GM19239 (cell line): ENCODE measurements at places on chromosomes 16 and 17.

GRCh38 chr17:33689725-33690124 lies 396.6 kb upstream of the ASIC2 start:
- DNase-seq = no peak

DNA sequence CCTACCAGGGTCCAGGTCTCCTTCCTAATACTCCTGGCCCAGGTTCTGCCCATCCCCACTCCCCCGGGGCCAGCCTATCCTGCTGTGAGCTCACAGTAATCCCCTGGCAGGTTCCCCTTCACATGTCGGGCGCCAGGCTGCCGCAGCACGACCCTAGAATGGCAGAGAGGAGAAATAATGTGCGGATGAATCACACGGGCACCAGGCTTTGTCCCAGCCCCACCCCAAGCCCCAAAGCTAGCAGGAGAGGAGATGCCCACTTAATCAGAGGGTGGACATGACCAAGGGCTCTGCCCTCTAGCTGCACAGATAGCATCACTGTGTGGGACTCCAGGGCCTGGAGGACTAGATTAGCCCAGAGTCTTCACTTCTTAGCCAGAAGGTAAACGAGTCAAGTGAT lies 39.5 kb downstream of the ST3GAL2 start:
- DNase-seq = no peak

- no peak for DNase-seq
Measured at GRCh38 chr17:35713069-35713728, 18.2 kb upstream of the RASL10B start.

DNA sequence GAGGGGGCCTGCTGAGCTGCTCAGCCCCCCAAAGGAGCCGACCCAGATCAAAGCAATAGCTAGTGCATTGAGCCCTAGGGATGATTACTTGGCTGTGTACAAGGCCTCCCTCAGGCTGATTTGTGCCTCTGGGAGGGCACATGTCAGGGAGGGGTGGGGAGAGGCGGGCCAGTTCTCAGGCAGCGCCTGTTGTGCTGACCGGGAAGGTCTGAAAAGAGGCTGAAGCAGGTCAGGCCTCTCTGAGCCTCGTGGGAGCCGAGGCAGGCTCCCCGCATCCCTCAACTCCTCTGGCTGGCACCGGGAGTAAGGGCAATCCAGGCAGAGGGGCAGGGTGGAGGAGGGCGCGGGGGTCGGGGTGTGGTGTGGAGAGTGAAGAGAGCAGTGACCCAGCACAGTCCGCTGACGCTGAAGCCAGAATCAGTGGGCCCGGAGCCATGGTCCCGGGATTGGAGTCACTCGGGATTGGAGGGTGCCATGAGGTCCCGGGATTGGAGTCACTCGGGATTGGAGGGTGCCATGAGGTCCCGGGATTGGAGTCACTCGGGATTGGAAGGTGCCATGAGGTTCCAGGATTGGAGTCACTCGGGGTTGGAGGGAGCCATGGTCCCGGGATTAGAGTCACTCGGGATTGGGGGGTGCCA lies 3.0 kb downstream of the DCXR start:
- no peak for DNase-seq

DNA sequence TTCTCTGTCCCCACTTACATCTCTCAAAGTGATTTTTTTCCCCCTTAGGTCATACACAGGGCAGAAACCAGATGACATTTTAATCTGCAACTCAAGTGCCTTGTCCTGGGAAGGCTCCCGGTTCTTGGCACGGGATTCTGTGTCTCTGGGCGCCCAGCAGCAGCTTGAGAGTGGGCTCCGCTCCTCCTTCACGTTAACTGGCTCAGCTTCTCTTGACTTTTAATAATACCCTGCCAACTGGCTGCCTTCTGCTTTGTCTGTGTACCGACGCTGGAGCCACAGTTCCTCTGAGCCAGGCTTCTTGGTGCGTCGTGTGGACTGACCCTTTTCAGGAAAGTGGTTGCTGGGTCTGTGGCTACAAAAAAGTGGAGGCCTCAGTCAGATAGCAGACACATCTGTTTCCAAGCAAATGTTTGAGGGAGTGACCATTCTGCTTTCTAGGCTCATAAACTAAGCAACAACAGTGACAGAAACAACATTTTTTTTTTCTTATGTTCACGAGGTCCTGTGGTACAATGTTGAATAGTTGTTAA lies 64.9 kb downstream of the IRF8 start:
- no peak for DNase-seq

GRCh38 chr16:29777576-29778350 lies at the start of gene ZG16:
TSS of gene ZG16 (plus strand) at chr16:29778256. CDS start at chr16:29779267, 1,011 bp downstream.
- no peak for DNase-seq

- no peak for DNase-seq
Measured at GRCh38 chr16:74868501-74868900, 93.9 kb upstream of the FA2H start.

DNA sequence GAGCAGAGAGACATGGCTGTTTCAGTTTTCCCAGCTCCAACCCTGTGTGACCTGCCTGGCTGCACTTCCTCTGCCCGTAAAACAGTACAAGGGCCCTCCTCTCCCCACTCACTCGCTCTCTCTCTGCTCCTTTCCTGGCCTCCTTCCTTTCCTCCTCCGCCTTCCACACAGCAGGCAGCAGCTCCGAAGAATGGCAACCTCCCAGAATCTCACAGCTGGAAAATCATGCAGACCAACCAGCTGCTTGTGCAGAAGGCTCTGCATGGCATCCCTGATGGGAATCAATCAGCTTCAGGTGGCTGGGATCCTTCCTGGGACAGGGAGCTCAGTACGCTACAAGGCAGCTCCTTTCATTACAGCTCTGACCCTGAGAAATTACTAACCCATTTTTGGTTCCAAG lies 27.4 kb downstream of the TMEM132E start:
- no peak for DNase-seq

GRCh38 chr17:16419074-16419928 lies 3.9 kb downstream of the TRPV2 start:
- no peak for DNase-seq

DNA sequence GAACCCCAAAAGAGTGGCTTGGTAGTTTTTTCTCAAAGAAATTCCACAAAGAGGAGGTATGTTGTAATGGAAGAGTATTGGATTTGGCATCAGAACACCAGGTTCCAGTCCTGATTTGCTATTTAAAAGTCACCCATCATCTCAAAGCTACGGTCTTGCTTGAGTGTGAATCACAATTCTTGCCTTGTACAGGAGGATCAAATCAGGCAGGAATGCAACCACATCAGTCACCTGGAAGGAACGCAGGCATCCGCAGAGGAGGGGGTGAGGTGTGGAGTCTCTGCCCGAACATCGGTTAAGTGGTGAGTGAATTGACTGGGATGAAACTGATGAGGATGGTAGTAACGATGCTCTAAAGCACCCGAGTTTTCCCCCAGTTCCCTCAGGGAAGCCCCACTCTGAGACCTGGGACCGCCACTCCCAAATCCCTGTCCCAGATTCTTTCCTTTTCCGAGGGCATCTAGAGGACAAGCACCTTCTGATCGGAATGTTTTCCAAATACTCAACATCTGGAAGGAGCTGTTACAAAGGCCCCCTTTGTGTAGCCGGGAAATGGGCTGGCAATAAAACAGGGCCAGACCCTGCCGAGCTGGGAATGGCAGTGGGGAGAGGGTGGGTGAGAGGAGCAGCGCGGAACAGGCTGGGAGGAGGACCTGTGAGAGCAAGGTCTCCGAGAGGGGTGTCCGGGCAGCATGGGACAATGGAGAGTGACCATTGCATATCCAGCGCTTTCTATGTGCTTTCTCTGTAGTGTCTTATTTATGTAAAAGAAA lies 469.6 kb downstream of the SLC39A11 start:
- DNase-seq = no peak

DNA sequence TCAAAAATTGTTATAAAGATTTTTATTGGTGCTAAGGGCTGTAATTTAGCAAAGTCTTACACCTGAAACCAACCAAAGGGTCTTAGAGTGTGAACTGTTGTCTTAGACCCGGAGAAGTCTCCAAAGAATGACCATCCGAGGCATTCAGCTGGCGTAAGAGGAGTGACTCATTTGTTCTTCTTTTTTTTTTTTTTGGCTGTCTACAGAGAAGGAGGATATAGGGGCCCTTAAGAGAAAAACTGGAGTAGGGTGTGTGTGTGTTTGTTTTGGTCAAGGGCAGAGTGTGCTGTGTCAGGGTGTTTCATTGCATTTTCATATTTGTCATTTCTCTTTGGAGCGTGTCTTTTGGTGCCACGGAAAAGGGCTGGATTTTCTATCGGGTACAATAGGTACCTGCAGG lies 508.0 kb downstream of the WWOX start:
- no peak for DNase-seq

DNA sequence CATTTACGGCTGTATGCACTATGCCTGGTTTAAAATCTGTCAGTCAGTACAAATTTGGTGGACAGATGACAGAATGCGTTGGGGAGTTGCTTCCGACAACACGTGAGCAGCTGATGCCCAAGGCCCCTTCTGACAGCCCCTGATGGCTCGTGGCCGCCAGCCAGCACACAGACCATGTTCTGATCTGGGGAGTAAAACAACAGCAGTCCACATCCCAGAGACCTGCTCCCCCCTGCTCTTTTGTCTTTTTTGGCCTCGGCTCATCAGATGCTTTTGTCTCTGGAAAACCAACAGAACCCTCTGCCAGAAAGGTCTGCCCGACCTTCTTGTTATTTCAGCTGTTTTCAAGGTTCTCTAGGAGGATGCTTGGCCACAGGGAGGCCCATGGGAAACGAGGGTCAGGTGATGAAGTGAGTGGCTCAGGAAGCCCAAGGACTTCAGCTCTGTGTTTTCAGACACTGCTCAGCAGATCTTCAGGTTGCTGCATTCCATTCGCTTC lies 10.8 kb downstream of the ARSG start:
- DNase-seq = no peak

DNA sequence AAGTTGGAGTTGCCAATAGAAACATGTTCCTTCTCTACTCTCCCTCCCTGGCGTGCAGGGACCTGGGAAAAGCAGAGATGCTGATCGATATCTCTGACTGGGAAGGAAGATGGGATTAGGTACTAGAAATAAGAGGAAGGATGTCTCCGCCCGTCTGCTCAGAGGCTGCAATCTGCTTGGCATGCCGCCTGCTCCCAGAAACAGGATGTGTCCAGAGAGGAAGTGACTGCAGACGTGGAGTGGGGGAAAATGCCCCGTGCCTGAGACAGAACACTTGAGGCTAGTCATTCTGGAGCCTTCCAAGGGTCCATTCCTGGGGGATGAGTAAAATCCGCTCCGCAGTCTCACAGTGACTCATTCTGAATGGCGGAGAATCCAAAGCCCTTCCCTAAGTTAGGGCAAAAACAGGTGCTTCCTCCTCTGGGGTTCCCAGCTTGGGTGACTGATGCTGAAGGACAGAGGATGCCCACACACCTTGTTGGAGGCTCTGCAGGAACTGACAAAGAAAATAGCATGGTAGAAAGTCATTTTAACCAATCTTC lies 45.0 kb upstream of the SMURF2 start:
- DNase-seq = no peak

DNA sequence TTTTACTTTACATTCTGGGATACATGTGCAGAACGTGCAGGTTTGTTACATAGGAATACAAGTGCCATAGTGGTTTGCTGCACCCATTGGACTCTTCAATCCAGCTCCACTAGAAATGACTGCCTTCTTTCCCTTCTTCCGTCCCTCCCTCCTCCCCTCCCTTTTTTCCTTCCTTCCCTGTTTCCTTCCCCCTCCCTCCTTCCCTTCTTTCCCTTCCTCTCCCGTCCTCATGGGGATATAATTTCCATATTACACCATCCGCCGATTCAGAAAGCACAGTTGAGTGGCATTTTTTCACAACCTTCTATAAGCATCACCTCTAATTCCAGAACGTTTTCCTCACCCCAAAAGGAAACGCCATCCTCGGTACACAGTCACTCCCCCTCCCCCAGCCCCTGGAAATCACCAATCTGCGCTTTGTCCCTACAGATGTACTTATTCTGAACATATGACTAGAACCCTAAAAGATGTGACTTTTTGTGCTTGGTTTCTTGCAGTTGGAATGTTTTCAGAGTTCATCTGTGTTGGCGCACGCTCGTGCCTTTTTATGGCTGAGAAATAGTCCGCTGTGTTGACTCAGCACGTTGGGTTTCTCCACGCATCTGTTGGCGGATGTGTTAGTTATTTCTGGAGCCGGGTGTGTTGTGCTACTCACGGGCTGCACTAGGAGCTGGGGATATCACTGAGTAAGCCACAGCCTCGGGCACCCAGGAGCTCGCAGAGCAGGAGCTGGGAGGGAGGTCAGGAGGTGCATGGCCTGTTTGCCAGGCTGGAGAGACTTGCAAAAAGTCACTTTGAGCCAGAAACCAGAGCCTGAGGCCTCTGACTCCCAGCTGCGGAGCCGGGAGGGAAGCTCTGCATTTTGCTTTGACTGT lies 336.4 kb downstream of the SEC14L1 start:
- no peak for DNase-seq

DNA sequence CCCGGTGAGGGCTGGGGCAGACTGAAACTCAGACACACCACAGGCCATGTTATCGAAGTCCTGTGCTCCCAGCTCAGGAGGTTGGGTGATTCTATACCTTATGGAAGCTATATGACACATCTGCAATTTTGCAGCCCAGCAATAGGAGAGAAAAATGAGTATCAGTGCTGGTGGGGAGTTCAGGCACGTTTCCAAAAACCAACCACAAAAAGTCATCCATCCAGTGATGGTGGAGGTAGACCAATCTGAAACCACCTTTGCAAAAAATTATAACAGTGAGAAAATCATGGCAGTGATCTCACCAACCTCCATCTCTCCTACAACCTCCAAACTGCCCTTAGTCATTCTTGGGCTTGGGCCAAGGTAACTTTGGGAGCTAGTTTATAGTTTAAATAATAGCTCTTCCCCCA lies 327.9 kb downstream of the SLC39A11 start:
- no peak for DNase-seq

DNA sequence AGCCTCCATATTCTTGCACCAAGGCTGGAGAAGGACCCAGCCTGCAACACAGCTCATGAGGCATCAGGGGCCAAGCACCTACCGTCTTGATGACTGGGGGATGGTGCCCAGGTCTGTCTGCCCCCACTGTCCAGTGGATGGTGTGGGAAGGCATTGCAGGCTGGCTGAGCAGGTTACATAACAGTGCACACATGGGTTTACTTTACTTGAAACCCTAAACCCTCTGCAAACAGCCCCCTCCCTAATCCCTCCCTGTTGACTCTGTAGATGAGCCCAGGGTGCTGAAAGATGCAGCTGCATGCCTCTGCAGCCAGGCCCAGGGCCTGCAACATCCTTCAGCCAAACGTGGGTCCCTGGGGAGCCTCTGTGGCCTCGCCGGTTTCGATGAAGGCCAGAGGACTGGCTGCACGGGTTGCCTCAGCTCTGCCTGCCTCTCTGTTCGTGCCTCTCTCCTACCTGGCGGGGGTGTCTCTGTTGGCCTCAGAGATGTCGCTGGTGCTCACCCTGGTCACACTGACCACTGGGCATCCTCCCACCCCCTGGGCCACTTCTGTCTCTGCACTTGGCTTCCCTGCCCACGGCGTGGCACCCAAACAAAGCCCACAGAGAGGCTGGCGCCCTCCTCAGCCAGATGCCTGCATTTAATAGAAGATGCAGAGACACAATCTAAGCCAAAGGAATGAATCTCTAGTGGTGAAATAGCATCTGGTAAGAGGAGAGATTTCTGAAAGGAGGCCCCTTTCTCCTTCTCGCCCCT lies 95.1 kb downstream of the METRNL start:
- peak; percentile 89 for DNase-seq

GRCh38 chr17:77106874-77107358 lies 33.9 kb upstream of the SEC14L1 start:
- DNase-seq = peak; percentile 44
